WTC11 (cell line): ENCODE measurements at places on chromosomes 2 and 18.

DNA sequence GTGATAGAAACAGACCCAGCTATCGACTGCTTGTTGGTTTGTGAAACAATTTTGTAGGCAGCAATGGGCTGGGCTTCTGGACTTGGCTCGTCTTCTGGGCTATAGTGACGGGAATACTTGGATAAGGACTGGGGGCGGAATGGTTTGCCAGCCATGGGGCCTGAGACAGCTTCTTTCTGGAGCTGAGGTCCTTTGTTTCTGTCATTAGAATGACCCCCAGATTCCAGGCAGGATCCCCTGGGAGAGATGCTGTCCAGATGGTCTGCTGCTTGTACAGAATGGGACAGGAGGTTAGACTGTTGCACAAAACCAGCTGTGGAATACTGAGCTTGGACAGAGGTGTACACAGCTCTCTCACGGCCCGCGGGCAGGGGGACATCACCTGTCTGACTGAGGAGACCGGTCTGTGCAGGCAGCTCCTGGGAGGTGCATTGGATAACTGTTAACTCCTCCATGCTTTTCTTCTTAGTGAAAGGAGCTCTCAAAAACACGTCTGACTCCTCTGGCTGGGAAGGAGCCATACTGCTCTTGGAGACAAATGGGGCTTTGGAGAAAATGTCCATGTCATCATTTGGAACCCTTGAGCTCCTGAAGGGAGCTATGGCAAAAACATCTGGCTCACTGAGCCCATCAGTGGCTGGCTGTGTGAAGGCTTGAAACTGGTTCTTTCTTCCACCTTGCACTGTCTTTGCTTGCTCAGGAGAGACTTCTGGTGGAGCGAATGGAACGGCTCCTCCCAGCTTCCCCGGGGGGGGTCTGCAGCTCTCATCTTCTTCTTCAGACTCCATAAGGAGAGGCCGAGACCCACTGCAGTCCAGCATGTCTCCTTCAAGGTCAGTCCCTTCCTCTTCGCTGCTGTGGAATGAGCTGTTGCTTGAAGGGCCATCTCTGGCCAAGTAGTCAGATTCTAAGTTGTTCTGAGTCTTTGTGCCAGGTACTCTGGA is 28.6 kb upstream of the NFU1 start:
- DNase-seq = no peak

DNA sequence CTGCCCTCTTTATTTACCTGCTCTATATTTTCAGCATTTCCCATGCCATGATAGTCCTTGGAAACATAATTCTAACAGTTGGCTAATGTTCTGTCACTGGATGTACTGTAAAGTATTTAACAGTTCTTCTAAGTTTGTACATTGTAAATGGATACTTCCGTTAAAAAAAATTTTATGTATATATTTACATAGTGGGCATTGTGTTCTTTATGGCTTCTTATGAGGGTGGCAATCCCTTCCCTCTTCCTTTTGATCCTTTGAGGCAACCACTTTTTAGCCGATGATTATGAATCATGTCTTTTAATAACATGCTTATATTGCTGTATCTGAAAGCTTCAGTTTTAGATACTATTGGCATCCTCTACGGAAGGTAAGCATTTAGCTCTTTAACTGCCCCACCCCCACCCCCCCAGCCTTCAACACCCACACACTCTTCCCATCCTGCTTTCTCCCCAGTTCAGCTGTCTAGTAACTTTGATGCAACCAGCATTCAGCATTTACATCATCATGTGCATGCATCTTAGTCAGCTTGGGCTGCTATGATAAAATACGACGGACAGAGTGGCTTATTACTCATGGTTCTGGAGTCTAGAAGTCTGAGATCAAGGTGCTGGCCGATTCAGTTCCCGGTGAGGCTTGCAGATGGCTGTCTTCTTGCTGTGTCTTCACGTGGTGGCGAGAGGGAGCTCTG is 21.0 kb upstream of the EDAR start:
- no peak for DNase-seq

GRCh38 chr18:33960417-33960816 is 264.3 kb downstream of the NOL4 start:
- DNase-seq = no peak

GRCh38 chr2:231515603-231516002 is 14.6 kb downstream of the NMUR1 start:
- DNase-seq = no peak

DNA sequence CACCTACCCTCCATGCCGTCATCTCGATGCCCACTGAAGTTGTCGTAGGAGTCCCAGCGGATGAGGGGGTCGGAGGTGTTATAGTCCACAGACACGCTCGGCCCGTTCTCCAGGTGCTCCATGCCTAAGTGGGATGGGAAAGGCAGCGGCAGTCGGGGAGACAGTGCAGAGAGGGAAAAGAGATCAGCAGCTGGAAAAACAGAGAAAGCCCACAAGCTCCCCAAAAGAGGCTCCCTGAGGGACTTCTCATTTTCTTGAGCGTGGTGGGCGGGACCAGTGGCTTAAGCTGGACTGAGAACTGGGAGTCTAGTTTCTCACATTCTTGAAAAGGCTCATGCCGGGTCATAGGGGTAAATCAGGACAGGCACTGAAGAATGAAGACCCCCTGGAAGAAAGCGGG is 121.9 kb downstream of the TNS1 start:
- no peak for DNase-seq

- no peak for DNase-seq
Measured at GRCh38 chr2:58436872-58437271, 195.7 kb upstream of the FANCL start.

GRCh38 chr2:122960759-122961641 is 1064.1 kb upstream of the CNTNAP5 start:
- no peak for DNase-seq

DNA sequence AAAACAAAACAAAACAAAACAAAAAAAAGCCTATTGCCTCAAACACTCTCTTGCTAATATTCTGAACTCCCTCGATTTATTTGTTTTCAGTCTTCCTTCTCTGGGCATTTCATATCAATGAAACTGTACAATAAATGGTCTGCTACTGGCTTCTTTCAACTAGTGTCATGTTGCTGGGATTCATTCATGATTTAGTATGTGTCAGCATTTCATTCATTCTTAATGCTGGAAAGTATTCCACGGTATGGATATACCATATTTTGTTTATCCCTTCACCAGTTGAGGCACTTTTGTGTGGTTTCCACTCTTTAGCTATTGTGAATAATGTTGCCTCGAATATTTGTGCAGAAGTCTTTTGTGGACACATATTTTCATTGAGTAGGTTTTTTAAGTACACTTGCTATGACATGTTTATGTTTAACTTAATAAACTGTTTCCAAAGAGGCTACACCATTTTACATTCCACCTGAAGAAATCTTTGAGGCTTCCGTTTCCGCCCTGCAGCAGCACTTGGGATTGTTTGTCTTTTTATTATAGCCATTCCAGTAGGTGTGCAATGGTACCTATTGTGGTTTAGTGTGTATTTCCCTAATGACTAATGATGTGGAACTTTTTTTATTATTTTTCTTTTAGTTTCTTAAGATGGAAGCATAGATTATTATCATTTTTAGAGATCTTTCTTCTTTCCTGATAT is 543.6 kb upstream of the SOX11 start:
- no peak for DNase-seq

DNA sequence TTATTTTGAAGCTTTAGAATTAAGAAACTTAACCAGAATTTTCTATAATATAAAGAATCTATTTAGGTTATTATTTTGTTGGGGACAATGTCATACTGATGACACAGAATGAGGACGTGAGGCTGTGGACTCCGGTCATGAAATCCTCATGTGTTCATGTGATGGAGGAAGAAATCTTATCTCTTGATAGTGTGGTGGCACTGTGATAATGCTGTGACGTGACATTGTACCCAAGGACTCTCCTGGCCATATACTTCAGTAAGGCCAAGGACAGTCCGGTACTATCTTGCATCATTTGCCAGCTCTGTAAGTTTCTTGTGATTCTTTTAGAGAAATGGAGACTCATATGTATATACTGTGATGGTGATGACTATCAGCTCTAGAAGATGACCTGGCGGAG is 59.1 kb downstream of the SLC9A2 start:
- DNase-seq = no peak

GRCh38 chr2:223418131-223418530 is 184.0 kb downstream of the SCG2 start:
- DNase-seq = no peak

- DNase-seq = no peak
Measured at GRCh38 chr2:207164006-207164831, 1.5 kb downstream of the KLF7 start.

DNA sequence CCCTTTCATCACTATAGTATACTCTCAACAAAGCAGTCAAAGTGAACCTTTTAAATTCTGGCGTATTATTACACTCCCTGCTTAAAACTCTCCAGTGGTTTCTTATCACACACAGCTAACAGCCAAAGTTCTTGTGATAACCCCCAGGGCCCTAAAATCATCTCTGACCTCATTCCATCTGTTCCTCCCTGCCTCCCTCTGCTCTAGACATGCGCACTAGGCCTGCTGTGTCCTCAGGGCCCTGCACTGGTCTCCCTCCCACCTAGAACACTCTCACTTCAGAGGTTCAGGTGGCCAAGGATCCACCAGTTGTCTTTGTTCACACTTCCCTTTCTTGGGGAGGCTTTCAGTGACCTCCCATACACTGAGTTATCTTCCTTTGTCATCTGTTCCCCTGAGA is 603.4 kb downstream of the DSC3 start:
- no peak for DNase-seq

DNA sequence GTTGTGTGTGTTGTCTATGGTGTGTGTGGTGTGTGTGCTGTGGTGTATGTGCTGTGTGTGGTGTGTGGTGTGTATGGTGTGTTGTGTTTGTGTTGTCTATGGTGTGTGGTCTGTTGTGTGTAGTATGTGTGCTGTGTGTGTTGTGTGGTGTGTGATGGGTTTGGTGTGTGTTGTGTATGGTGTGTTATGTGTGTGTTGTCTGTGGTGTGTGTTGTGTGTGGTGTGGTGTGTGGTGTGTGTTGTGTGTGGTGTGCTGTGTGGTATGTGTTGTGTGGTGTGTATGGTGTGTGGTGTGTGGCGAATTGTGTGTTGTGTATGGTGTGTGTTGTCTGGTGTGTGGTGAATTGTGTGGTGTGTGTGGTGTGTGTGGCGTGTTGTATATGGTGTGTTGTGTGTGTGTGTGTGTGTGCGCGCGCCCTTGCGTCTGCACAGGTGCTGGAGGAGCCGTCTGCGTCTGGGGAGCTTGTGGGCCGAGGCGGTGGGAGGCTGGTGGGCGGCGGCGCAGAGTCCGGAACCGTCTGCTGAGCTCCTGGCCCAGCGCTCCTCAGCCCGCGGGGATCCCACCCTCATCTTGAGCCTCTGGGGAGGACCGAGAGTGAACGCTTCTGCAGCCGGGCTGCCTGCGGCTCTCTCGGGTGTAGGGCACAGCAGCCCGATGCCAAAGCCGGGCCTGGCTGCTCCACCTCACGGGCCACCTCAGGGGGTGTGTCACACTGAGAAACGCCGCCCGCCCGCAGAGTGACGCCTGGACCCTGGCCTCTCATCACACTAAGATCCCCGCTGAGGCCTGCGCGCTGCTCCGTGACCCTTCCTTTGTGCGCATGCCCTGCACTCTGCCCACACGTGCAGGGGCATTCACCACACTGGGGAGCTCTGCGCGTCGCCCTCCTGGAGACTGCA is 8.8 kb upstream of the ADI1 start:
- peak; percentile 16 for DNase-seq

DNA sequence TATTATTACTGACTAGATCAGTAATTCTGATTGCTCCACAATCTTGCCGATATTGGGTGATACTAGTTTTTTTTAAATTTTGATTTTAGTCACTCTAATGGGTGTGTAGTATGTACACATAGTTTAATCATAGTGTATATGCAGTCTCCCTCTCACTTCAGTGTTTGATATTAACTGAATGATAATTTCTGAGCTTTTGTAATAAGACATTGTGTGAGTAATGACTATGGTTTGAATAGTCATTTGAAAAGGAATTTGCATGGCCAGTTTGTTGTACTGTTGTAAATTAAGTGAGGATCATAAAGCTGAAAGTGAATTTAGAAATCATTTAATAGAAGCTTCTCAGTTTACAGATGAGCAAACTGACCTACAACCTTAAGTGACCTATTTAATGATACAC is 33.4 kb downstream of the USP14 start:
- no peak for DNase-seq

GRCh38 chr18:37487400-37487867 is 78.2 kb downstream of the CELF4 start:
- DNase-seq = no peak

DNA sequence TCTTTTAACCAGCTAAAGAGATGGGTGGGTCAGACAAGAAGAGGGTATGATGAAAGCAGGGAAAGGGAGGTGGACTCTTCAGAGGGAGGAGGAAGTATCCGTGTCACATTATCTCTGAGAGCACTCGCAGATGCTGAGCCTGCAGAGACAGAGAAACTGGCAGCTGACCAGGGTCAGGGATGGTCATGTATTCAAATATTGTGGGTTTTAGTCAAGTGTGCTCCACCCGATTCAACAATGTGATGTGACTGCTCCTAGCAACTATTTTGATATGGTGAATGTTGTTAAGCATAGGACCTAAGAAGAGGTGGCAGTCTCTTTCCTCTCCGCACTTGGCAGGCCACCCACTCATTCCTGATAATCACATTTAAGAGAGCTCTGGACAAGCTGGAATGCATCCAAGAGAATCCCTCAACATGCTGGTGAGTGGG is 1.3 kb upstream of the CLIP4 start:
- no peak for DNase-seq

- DNase-seq = no peak
Measured at GRCh38 chr2:152071092-152071491, 27.8 kb downstream of the CACNB4 start.

GRCh38 chr2:78676921-78677696 is 348.4 kb upstream of the REG3G start:
- peak; percentile 22 for DNase-seq

DNA sequence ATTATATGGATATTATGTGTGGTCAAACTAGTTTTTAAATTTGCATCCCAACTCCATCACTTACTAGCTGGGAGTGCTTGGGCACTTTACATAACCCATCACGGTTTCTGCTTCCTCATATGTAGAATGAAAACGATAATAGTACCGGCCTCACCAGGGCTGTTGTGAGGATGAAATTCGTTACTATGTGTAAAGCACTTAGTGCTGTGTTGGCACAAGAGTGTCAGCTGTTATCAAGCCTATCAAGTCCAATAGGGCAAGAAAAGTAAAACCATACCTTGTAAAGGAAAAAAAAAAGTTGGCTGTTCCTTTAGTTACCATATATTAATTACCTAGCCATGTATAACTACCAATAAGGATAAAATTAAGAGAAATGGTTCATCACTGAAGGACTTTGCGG is 65.4 kb downstream of the TET3 start:
- DNase-seq = no peak

DNA sequence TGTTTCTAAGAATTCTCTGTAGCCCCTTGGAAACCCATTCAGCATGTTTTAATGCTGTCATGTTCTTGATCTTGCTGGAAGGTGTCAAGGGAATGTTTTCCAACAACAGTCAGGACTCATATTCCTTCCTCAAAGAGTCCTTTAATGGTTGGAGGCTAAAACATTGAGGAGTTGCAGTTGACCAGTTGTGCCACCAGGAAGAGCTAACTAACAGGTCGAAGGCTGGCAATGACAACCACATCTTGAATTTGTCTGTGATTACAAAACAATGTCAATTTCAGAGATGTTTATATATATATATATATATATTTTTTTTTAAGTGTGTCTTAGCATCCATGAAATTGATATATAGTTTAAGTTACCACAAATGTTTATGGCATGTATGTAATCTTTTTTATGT is 151.5 kb downstream of the INO80D start:
- DNase-seq = no peak
